ENCODE measurements at places on chromosomes 6 and 20.

- DNase-seq, result no peak
These were observed 26.8 kb downstream of the SERPINB6 start for GRCh38 chr6:2944405-2945152.

DNA sequence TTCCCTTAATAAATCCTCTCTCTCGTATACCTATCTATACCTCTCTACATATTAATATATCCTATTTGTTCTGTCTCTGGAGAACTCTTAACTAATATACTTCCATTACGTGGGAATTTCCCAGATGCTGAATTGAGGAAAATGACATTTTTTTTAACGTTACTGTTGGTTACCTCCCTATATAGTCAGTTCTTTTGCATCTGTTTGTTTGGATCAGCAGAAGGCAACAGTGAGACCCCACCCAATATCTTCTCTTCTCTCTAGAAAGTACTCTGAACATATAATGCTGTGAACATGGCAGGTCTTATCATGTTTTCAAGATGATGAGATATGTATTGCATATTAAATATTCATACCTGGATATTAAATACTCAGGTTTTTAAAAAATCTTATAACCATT, 12.7 kb downstream of the RFPL4B start:
- no peak for DNase-seq

GRCh38 chr20:20251317-20251716, 116.6 kb upstream of the INSM1 start:
- DNase-seq, result no peak

GRCh38 chr20:46631212-46631869, 19.9 kb downstream of the SLC13A3 start:
- DNase-seq, result no peak

DNA sequence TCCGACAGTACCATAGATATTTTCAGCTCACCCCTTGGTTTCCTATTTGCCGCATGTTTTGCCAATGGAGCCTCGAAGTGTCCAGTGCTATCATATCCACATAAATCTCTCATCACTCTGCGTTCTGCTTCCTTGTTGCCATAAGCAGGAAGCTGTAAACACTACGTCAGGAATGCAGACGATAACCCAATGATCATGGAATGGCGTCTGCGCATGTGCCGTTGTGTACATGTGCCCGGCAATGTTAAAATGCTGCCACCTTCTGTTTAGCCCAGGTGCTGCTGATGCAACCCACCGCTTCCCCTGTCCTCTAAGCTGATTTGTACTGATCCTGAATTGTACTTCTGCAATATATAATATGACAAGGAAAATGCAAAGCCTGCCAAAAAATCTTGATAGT, 607.5 kb downstream of the HDGFL1 start:
- DNase-seq, result no peak

DNA sequence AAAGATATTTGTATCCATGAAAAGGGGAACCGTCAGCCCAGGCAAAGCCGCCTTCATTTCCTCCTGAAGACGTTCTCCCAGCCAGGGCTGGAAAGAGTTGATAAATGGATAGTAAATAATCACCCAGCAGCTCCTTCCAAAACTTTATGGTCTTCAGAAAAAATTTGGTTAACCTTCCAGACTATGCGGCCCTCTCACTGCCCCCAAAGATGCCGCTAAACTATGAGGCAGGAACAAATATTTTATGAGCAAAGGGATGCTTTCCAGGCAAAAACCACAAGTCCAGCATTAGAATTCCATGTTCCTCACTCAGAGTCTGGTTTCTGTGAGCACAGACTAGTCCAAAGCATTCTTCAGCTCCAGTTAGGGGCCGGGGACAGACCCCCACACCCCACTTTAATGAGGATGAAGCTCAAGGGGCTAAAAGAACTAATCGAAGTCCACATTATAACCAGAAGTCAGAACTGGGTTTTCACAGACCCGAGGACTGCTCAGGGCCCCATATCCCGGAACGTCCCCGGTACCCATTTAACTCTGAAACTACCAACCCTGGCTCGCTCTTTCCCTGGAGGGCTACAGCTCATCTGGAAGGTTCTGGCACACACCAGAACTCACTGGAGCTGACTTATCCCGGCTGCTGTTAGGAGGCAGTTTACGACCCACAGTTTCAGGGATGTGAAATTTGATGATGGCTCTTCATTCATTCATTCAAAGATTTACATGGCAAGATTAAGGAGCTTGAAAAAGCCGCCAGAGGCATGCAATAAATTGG, 29.4 kb downstream of the BMP7 start:
- no peak for DNase-seq

GRCh38 chr20:38856570-38856969, 51.1 kb downstream of the PPP1R16B start:
- DNase-seq, result no peak

DNA sequence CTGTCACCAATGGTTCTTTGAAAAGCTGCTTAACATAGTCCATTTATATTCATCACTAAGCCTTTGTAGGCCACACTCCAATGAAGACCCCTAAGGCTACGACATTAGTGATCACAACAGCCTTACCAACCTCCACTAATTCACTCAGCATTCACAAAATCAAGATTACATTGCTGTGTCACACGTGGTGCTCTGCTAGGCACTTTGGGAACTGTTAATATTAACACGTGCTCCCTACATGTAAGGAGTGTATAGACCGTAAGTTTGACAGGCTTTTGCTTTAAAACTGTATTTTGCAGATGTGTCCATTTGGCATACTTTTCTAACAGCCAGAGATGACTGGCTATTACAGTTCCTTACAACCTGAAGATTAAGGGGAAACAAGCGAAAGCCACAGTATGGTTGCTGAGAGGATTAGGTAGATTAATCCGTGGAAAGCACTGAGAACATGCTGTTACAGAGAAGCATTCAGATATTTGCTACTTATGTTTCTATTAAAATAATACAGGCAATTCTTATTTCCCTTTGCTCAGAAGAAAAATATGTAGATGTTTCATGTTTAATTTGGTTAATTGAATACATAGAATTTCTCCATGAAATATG, 69.7 kb downstream of the SAMD3 start:
- DNase-seq, result no peak

All from Panc1 (cell line).